ENCODE measurements at places on chromosomes 13 and 19.

- peak; percentile 63 for ATAC-seq
Observed at GRCh38 chr19:31402529-31403316, 53.5 kb upstream of the TSHZ3 start.

GRCh38 chr13:51208716-51209115, 13.5 kb upstream of the FAM124A start:
- no peak for ATAC-seq

DNA sequence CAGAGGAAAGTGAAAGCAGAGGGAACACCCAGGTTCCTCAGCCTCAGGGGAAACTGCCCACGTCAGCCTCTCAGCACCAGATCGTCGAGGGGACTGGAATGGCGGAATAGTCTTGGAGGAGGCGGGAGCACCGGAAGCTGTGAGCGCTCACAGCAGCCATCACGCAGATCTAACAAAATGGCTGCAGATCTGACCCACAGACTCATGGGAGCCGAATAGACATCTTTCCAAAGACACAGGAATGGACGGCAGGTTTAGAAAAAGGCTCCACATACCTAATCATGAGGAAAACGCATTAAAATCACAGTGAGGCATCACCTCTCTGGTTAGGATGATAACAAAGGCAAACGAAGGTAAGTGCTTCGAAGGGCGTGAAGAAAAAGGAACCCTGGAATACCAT, 11.8 kb upstream of the LILRA2 start:
- no peak for ATAC-seq

DNA sequence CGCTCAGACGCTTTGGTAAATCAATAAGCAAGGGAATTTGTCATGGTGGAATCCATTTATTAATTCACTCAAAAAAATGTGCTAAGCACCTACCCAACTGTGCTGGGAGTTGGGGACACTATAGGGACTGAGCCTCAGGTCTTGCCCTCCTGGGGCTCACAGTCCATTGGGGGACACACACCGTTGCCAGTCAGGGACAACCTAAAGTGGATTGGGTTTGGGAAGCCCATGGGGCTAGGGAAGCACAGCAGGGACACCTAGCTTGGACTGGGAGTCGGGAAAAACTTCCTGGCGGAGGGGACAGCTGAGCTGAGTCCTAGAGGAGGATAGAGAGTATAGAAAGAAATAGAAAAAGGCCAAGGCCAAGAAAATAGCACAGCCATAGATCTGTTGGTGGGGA, 8.5 kb downstream of the FOSB start:
- no peak for ATAC-seq

DNA sequence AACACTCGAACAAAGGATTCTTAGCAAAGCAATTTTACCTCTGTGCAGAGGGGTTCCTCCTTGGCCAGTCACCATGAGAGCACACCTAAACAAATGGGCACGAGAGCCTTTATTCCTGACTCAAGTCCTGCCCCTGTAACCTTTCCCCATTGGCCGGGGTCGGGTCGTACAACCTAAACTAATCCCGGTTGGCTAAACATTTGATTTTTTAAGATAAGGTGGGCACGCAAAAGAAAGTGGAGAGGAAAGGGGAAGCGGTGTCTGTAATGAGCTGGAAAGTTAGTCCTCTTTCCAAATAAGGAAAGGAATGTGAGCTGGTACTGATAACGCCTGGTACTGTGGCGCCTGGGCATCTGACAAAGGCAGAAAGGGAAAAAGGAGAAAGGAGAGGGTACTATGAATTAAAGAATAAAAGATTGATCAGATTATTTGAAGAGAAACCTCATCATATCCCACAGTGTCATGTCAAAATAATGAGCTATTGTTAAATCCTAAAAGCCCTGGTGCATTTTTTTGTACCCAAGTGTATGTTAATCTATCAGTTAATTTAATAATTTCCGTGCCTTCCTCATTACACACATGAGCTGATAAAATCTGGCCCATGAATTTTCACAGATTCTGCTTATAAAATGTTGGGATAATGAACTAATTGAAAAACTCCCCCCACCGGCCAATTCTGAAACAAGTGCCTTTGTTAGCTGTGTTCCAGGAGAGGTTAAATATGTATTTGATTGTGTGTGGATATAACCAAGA, 335.7 kb downstream of the RFC3 start:
- ATAC-seq: no peak

DNA sequence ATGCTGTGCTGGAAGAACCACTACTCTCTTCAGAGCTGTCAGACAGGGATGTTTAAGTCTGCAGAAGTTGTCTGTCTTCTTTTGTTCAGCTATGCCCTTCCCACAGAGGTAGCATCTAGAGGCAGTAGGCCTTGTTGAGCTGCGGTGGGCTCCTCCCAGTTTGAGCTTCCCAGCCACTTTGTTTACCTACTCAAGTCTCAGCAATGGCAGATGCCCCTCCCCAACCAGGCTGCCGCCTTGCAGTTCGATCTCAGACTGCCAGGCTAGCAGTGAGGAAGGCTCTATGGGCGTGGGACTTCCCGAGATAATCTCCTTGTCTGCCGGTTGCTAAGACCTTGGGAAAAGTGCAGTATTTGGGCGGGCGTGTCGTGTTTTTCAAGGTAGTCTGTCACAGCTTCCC, 42.1 kb upstream of the UQCRFS1 start:
- no peak for ATAC-seq

- ATAC-seq: peak; percentile 42
Observed at GRCh38 chr13:84607261-84608013, 725.2 kb upstream of the SLITRK1 start.

- peak; percentile 100 for ATAC-seq
Observed at GRCh38 chr19:53254411-53255341, at the start of gene ZNF677. Gene ZNF677 (minus strand): TSS chr19:53254873. CDS start chr19:53251550, 3,323 bp downstream.

GRCh38 chr13:21065686-21066085, 4.3 kb upstream of the LATS2 start:
- ATAC-seq: no peak

- ATAC-seq: no peak
Observed at GRCh38 chr19:19460258-19460731, 54.8 kb downstream of the GATAD2A start.

DNA sequence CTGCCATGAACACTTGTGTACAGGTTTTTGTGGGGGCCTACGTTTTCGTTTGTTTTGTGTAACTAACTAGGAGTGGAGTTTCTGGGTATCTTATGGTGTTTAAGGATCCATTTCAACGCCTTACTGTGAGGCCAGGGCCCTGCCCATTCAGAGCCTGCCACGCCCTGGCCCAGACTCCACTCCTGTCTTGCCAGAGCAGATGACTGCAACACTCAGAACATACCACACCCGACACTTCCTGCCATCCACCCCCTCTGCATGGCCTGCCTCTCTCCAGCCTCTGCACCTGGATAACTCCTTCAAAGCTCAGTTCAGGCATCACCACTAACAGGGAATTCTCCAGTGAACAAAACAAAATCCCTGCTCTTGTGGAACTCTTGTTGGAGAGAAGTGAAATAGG, 43.2 kb downstream of the RGCC start:
- peak; percentile 88 for ATAC-seq

GRCh38 chr19:23771316-23771715, 12.6 kb upstream of the ZNF681 start:
- no peak for ATAC-seq

GRCh38 chr13:90623318-90624011, 724.0 kb upstream of the MIR17HG start:
- ATAC-seq: no peak

- no peak for ATAC-seq
Observed at GRCh38 chr13:20544201-20544923, 18.7 kb upstream of the CRYL1 start.

DNA sequence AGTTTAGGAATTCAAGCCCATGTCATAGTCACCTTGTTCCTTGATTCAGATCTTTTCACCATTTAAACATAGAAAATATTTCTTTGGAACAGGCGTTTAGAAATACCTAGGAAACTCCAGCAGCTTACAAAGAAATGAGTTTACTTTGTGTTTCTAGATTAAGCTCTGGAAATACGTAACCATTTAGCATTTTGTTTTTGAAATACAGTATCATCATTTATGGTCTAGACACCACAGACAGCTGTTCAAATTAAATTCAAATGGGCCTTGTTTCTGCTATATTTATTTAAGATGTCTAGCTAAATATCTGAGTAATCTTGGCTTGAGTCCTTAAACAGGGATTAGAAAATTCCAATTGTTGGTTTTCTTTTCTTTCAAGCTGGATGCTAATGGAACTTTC, 228.5 kb downstream of the NDFIP2 start:
- no peak for ATAC-seq

DNA sequence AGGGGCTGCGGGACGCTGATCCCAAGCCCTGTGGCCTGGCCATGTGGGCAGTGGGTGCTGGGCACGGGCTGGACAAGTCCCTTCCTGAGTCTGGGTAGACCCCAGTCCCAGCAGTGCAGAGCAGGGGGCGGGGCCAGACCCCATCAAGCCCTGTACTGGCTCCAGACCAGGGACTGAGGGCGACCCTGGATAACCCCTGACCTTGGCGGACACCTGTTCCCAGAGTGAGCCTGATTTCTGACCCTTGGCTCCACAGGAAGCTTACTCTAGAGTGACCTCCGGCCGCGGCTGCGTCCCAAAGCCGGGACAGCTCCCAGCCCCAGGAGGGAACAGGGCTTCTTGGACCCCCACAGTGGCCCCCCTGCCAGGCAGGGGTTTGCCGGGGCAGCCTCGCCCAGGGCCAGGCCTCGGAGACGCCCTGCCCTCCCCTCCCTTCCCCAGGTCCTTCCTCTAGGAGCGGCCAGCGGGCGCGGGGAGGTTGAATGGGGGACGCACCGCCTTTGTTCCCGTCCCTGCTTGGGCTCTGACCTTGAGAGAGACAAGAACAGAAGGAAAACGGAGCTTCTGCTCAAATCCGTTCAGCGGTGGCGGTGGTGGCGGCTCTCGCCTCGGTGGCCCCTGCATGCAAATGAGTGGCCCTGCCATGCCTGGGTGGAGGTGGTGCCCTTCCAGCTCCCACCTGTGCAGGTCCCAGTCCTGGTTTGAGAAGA, 2.3 kb upstream of the EFNA2 start:
- no peak for ATAC-seq

DNA sequence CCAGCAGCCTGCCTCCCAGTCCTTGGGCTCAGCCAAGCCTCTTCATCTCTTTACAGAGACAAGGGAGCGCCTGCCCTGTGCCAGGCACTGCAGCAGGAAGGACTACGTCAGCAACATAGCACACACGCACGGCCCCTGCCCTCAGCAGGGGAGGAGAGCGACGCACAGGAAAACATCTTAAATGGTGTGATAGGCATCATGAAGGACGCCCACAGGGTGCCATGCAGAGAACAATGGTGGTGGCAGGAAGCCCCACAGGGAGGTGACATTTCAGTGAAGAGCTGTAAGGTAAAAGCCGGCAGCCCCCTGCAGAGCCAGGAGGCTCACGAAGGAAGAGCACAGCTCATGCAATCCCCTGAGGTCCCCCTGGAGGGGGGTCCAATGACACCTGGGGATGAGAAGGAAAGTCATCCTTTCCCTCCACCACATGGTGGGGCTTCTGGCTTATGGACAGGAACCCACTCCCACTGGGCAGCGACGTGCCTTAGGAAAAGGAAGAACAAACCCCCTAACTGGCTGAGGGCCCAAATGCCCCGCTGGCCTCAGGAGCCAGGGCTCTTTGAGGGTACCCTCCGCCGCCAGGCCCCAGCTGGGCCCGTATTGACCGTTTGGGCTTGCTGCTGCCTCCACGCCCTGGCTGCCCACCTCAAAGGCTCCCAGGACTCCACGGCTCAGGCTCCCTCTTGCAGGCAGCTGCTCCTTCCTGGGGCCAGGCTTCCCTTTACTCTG, 37.3 kb upstream of the C13orf42 start:
- ATAC-seq: peak; percentile 48

DNA sequence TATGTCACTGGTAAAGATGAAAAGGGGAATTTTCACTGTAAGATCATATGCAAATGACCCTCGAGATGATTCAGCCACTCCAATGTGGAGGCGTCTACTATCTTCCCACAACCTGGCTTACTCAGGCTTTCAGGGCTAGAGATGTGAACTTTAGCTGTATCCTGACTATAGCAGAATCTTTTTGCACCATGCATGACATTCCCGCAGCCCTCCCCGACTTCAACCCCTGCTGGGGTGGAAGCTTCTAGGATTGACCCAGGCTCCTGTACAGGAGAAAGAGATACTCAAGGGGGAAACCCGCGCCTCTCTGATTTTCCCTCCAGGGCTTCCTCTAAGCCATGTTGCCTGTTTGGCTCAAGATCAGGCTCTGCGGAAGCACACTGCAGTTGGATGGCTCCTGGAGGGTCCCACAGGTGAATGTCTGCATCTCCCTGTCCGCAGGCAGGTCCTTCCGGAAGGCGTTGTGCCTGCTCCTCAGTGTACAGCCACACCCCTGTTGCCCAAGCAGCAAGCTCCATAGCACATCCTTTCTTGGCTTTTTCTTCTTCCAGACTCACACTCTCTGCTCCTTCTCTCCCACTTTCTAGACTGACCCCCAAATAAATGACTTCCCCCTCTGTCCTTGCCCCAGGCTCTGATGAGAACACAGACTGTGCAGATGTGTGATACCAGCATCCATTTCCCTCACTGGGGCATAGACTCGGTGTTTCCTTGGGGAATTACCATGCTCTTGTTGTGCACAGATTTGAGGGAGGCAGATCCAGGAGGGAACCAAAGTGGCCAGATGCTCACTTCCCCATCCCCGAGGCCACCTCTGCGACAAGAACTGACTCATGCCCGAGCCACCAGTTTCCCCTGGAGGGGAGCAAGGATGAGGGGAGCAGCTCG, 29.1 kb upstream of the POP4 start:
- ATAC-seq: peak; percentile 36

DNA sequence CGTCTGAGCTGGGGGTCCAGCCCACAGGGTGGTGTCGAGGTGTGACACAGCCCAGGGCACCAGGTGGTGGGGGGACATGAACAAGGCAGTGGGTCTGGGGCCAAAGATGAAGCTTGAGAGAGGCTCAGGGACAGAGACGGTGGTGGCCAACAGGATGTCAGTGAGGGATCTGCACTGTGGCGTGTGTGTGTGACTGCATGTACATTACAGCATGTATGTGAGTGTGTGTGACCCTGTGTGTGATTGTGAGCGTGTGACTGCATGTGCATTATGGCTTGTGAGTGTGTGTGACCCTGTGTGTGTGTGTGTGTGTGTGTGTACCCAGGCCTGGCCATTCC, 1.6 kb downstream of the ADAMTS10 start:
- ATAC-seq: no peak

DNA sequence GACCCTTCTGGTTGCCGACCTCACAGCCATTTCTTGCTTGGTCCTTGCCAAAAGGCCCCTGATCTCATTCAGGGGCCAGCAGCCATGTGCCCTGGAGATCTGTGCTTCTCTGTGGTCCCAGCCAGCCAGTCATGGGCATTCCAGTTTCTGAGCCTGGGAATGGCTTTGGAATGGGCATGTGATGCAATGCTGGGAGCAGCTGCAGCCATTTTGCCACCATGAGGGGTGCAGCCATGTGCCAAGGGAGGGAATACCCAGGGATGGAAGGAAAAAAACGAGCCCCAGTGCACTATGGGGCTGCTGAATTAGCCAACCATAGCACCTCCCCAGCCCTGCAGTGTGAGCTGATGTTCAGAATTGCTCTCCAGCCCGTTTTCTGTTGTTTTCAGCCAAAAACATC, 26.3 kb downstream of the F2RL3 start:
- no peak for ATAC-seq

DNA sequence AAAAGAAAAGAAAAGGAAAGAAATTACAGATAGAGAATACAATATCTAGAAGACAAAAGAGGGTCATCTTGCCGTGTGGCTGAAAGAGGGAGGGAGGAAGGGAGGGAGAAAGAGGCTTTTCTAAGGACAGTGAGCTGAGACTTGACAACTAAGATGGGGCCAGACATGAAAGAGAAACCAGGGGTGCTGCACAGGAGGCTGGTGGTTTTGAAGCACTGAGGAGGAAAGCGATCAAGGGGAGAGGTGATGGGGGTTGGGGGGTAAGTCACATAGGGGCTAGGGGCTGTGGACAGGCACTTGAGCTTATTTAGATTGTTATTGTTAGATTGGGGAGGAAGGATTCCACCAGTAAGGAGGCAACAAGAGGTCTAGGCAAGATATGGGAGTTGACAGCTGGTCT, 17.3 kb downstream of the PNPLA6 start:
- no peak for ATAC-seq

All from motor neuron (in vitro differentiated cells).